ENCODE measurements at places on chromosomes 5 and 9. TPM values are rescaled to one million over a fixed set of nuclear protein-coding genes. Genes with fewer than 3 reads are reported as not detected.

GRCh38 chr5:149961957-149962409 lies 1.4 kb downstream of the SLC26A2 start:
- DNase-seq, result no peak

DNA sequence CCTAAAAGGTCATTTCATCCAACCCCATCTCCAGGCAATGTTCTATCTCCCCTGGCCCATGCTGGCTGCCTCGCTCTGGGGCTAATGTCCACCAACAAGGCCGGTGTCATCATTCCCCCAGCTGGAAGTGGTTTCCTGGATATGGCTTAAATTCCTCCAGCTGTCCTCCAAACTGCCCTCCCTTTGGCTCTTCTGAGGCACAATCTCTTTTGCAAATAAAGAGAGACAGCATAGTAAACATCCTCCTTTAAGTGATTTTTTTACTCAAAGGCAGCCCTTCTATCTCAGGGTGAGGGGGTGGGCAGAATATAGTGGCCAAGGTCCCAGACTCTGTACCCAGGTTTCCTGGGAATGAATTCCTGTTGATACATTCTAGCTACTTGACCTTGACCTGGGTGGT lies 117.4 kb upstream of the PANK3 start:
- no peak for DNase-seq

- DNase-seq, result no peak
Measured at GRCh38 chr5:113202287-113202686, 225.7 kb downstream of the DCP2 start.

GRCh38 chr9:115593587-115594091 lies 475.7 kb upstream of the TNC start:
- DNase-seq, result no peak

DNA sequence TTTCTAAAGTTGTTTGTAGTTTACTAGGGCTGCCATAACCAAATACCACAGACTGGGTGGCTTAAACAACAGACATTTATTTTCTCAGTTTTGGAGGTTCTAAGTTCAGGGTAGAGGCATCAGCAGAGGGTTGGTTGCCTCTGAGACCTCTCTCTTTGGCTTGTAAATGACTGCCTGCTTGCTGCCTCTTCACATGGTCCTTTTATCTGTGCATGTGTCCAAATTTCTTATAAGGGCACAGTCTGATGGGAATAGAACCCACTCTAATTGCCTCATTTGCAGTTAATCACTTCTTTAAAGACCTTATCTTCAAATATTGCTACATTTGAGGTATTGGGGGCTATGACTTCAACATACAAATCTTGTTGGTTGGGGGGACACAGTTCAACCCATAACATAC lies 36.8 kb downstream of the GPBP1 start:
- no peak for DNase-seq

- no peak for DNase-seq
Measured at GRCh38 chr5:52998552-52999313, 9.6 kb downstream of the ITGA2 start.

DNA sequence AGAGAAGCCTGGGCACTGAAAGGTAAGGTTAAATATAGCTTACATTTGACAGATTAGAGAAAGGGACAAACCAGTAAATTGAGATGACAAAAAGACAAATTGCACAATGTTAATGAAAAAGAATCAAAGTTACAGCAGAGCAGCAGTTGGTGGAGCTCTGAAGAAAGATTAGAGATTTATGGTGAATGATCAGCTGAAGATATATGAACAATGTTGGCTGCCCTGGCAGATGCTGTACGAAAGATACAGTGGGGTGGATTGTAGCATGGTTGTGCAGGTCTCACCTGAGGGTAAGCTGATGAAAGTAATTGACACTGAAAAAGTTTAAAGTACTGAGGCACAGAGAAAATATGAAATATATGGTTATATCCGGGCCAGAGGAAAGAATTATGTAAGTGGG lies 492.1 kb downstream of the ARHGEF28 start:
- no peak for DNase-seq

DNA sequence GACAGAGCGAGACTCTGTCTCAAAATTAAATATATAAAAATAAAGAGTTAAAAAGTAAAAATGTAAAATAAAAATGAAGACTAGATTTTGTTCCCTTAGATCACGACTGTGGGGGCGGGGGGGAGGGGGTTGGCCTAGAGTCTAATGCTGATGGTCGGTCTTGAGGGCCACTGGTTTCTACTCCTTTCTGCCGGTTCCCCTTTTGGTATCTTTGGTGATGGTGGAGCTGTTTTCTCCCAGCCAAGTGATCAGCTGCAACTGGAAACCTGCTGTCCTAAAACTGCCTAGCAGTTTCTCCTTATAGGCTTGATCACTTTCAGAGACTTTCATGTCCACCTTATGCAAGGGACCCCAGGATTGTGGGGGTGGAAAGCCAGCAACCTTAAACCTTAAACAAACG lies 1.1 kb downstream of the SRD5A1 start:
- DNase-seq, result no peak

DBH gene
- polyA plus RNA-seq, result not detected

GRCh38 chr5:173563246-173563645 lies 53.2 kb downstream of the BOD1 start:
- DNase-seq, result no peak

ARRDC1 gene
- polyA plus RNA-seq, result 54.3 TPM

SPINK7 gene
- not detected for polyA plus RNA-seq

GRCh38 chr5:66720780-66721179 lies 124.6 kb downstream of the MAST4 start:
- no peak for DNase-seq

ITGA1 gene
- polyA plus RNA-seq, result 1.9 TPM

DNA sequence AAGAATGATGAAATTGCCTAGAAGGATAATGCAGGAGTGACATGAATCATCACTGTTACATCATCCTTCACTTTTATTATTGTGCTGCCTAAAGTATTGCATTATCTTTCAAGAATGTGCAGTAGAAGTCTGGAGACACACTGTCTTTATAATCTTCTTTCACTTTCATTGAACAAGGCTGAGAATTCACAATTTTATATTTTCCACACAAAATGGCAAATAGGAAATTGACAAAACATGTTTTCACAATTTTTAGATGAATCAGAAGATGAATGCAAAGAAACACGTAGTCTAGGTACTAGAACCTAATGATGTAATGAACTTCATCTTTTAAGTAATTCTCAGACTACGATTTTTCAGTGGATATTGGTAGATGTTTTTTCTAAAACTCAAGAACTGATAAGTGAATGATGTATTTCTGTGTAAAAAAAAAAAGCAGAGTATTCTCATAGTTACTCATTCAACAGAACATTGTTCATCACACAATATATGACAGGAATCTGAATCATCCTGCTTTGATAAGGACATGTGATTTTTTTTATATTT lies 131.5 kb upstream of the GRHPR start:
- DNase-seq, result no peak

UBE2D2 gene
- 411 TPM for polyA plus RNA-seq

DNA sequence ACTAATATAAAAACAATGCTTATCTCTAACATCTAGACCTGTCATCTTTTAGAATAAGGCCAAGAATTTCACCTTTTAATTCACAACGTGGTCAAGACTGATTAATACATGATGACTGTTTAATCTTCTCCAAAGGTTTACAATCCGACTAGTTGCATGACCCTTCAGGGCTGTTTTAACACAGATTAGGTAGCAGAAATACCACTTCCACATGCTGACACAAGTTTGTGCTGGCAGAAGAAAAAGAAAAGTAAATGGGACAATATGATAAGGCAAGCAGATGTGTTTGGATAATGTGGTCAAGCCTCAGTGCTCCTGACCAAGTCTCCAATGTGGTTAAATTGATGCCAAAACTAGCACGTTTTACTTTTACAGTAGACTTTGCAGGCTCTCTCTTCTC lies 31.1 kb downstream of the SEMA6A start:
- DNase-seq, result no peak

DNA sequence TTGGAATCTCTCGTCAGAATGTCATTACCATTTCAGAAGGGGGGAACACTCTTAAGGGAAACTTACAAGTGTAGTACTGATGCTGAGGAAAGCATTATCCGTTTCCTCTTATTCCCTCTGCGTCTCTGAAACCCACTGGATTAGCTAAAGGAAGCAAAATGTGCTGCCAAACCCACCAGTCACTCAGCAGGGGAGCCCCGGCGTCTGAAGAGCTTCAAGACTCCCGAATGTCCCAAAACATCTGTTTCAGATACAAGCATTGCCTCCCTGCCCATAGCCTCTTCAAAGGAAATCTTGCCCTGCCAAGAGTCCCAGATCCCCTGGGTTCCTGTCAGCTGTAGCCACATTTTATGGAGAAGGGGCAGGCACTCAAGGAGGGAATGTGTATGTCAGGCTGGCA lies 1.0 kb upstream of the HCN1 start:
- no peak for DNase-seq
